Stimulated activated CD8-positive, alpha-beta memory T cell treated with anti-CD3 and anti-CD28 coated beads, Interleukin-4, amount 100 ng/mL, for 4 hours (primary cell): ENCODE measurements at places on chromosomes 6 and 20.

- DNase-seq, result no peak
Measured at GRCh38 chr6:158011478-158011920, 29.8 kb downstream of the SYNJ2 start.

DNA sequence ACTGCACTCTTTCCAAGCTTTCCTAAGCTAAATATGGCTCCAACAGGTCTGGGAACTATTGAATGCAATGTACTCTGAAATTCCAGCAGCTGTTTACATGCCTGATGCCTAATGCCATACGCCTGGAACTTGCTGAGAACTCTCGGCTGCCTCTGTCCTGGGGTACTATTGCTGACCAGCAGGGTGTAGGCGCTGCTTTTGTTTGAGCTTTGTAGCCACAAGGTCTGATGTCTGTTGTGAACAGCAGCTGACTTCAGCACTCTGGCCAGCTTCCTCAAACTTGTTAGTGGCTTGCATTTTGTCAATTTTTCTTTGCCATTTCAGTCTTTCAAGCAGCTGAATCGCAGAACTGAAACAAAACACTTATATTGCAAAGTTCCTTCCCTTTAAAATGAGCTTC lies 26.7 kb downstream of the SAYSD1 start:
- DNase-seq, result no peak

- no peak for DNase-seq
Measured at GRCh38 chr6:31636698-31637596, 15.5 kb downstream of the BAG6 start.

DNA sequence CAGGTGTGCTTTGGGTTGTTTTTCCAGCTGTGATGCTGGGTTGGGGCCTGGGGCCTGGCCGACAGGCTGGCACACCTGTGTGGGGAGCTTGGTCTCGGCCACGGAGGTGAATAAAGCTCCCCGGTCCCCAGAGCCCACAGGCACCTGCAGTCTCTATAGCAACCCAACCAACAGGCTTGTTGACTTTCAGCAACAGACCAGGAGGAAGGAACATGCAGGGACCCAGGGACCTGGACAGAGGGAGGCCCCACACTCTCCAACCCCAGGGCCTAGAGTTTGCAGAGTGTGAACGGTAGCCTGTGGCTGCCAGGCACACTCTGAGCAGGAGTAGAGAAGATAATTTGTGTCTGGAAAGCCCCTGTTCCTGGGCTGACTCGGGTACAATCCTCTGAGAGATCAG lies 14.6 kb upstream of the SYNJ2 start:
- DNase-seq, result no peak

- no peak for DNase-seq
Measured at GRCh38 chr20:4065391-4065844, 50.1 kb upstream of the RNF24 start.

GRCh38 chr6:26180346-26180745 lies 93.1 kb downstream of the HFE start:
- DNase-seq, result no peak

- no peak for DNase-seq
Measured at GRCh38 chr6:169230322-169230665, 23.4 kb downstream of the THBS2 start.

GRCh38 chr6:41392246-41392645 lies 56.8 kb downstream of the NCR2 start:
- no peak for DNase-seq

DNA sequence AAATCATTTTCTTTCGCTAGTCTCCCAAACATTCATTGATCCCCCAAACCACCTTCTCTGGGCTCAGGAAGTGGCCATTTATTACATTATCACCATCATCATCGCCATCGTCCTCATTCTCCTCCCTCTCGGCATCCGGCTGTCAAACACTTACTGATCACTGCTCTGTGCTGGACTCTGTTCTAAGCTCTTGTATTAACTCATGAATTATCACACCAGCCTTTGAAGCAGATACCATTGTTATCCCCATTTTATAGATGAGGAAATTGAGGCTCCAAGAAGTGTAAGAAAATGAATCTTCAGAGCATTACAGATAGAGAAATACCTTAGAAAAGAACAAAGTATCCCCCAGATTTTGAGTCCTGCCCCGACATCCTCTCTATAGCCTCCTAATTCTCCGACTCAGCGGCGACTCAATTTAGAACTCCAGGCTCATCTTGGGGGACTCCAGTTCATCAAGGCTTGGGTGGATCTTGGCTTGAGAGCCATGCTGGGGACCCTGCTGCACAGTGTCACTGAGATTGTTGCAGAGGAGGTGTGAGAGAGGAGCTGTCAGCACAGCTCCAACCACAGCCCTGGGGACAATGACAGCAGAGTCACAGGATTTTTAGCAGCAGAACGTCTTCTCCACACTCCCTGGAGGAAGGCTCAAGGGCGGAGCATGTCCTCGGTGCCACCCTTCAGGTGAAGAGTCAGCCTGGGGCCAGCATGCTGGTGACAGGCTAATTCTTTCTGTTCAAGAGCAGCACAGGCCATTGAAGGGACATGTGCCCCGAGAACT lies 6.6 kb upstream of the EEF1E1 start:
- no peak for DNase-seq

- DNase-seq, result no peak
Measured at GRCh38 chr6:47083586-47084047, 41.5 kb upstream of the ADGRF1 start.

DNA sequence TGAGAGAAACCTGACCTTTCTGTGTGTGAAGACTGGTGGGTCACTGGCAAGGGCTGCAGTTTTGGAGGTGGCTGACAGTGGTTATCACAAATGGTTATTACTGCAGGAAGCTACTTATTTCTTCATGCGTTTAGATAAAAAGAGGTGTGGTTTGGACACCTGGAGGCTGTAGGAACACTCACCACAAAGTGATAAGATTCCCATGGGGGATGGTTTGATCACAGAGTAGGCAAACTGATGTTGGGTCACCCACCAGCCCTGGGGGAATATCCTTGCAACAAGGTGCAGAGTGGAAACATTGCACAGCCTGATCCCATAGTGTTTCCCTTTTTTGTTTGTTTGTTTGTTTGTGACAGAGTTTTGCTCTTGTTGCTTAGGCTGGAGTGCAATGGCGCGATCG lies 33.9 kb upstream of the RNGTT start:
- no peak for DNase-seq

GRCh38 chr20:59010321-59010994 lies 3.4 kb upstream of the CTSZ start:
- no peak for DNase-seq

- no peak for DNase-seq
Measured at GRCh38 chr6:27742833-27743573, 169.2 kb downstream of the OR2B2 start.

DNA sequence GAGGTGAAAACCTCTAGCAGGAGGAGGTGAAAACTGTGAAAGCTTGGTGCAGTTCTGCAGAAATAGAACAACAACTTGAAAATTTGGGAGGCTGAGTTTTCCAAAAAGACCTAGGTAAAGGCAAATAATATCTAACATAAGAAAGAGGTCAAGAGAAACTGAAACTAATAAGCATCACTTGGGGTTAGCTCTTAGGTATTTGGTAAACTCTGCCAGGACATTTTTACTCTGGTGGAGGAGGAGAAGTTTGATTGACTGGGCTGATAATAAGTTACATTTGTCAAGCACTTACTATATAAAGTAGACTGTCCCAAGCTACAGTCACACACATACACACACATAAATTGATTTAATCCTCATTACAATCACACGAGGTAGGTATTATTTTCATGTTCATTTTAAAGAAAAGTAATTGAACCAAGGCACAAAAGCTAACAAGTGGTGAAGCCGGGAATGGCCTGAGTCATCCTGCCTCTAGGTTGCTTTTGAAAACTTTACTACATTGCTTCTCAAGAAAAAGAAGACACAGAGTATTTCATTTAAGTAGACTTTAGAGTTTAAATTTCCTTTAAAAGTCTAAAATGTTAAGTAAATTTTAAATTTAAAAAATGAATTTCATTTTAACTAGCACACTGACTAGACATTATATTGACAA lies 275.5 kb downstream of the PTPRK start:
- no peak for DNase-seq

DNA sequence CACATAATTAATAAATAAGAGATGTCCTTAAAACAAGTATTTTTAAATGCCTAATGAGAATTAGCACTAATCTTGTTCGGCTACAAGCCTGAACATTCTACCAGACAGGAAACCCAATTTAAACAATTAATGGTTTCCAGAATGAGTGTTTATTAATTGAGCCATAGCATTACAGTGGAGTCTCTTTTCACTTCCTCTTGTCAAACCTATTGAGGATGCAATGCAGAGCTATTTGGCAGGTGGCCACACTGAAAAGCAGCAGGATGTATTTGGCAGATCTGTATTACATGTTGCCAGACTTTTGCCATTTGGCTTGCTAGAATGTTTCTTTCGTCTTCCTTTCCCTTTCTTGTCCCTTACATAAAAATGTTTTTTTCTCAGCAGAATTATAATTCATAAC lies 475.2 kb upstream of the MARCKS start:
- DNase-seq, result no peak

- DNase-seq, result no peak
Measured at GRCh38 chr6:49772285-49772684, 14.8 kb downstream of the PGK2 start.

DNA sequence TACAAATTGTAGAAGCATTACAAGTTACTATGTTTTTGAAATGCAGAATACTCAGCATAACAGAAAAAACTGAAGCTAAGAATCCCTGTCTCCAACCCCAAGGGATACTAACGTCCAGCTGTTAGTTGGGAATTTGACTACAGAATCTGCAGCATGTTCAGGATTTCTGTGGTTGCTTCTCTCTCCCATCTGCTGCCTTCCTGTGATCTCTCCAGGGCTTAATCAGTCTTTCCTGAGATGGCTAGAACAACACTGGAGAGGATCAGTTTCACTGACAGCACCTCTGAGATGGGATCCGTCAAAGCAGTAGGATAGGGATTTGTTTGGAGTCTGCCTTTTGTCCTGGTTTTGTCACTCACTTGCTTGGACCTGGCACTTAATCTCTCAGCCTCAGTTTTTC lies 73.3 kb upstream of the NUP153 start:
- DNase-seq, result no peak

DNA sequence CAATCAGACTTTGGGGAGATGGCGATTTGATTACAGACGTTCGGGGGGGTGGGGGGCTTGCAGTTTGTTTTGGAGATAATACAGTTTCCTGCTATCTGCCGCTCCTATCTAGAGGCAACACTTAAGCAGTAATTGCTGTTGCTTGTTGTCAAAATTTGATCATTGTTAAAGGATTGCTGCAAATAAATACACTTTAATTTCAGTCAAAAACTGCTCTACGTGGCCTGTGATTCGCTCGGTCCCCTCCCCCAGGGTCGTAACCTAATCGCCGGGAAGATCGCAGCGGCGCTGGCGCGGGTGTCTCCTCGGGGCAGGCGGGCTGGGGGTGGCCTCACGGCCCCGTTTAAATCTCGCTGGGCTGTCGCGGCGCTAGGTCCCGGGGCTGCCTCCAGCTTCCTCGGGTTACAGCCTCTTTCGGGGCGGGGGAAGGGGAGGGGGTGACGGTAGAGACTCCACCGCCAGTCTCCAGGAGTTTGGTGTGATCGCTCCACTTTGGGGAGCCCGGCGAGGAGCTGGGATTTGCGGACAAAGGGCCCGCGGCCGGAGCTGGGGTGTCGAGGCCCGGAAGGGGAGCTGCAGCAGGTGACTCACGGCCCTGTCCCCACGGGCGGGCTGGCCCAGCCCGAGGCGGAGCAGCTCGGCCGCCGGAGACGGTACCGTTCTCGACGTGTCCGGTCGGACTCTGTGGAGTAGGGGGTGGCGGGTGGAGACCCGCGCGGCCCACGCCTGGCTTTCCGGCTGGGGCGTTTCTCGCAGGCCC lies 4.2 kb downstream of the FOXC1 start:
- no peak for DNase-seq

DNA sequence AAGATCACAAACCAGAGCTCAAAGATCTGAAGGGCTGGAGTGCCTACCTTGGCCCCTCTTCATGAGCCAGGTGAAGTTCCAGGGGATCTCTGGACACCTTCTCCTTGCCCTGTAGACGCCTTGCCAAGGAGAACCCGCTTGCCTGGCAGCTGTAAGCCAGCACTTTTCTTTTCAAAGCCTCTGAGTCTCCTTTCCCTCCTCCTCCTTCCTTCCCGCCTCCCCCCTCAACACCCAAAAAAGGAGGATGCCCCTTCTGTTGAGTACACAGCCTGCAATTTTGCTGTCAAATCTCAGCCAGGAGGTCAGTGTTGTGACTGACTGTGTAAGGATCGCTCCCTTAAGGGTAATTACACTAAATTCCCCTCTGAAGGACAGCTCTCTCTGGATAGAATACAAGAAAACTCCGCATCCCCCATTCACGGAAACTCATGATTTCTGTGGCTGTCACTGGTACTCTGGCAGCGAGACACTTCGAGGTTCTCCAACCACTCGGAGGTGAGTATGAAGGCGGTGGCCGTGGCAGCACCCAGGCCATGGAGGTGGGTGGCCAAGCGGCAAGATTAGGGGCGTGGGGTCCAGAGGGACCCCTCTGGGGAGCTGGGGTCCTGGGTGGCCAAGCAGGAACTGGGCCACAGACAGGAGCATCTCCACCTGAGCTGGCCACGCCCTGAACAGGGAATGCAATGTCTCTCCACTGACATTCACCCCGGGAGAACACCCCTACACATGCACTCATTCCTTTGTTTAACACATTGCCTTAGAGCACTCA lies 23.2 kb upstream of the FOXP4 start:
- DNase-seq, result no peak

DNA sequence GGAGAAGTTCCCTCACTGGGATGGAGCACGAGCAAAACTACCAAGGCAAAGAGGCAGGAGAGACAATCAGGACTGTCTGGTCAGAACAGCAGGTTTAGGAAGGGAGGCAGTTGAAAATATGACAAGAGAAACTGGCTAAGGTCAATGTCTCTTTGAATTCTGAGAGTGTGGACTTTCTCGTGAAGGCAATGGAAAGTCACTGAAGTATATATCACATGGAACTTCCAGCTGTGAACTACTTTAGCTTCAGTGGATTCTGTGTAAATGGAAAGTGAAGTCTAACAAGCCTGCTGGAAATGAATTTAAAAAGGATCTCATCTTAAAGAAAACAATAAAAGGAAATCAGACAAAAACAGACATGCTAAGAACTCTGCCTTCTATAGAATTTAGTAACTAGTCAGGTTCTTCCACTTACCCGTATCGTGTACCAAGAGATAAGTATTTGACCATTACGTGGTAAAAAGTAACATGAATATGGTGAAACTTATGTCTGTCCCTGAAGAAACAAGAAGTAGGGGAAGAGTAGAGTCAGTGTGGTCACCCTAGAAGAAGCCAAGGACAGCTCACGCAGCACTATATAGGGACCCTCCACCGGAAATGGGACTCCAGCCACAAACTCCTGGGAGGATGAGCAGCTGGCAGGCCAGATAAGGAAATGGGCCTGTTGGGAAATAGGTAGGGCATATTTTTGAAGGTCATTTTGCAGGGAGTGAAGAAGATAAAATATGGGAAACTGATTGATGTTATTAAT lies 123.4 kb downstream of the MAP7 start:
- no peak for DNase-seq
